Testis (tissue), 5 donors: ENCODE measurements at places on chromosomes 5 and 9. TPM values are rescaled to one million over a fixed set of nuclear protein-coding genes. Genes with fewer than 3 reads are reported as not detected.

BAAT gene
- not detected for total RNA-seq

- no peak for DNase-seq
Observed at GRCh38 chr5:80590766-80591165, 20.7 kb upstream of the ANKRD34B start.

DNA sequence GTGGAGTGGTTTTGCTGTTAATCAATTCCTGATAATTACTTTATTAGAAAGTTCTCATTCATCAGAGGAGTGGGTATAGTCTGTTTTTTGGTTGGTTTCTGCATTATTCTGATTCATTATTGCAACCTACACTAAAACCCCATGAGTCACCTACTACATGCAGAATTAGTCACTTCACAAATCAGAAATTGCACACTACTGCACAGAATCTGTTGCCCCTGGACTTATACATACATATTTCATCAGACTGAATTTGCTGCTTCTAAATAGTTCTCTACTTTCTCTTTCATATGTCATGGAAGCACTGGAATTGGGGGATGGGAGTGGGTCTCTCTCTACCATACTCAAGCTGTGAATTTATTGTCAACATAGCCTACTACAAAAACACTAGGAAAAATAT lies 585.1 kb downstream of the DNAH5 start:
- DNase-seq: no peak

DNA sequence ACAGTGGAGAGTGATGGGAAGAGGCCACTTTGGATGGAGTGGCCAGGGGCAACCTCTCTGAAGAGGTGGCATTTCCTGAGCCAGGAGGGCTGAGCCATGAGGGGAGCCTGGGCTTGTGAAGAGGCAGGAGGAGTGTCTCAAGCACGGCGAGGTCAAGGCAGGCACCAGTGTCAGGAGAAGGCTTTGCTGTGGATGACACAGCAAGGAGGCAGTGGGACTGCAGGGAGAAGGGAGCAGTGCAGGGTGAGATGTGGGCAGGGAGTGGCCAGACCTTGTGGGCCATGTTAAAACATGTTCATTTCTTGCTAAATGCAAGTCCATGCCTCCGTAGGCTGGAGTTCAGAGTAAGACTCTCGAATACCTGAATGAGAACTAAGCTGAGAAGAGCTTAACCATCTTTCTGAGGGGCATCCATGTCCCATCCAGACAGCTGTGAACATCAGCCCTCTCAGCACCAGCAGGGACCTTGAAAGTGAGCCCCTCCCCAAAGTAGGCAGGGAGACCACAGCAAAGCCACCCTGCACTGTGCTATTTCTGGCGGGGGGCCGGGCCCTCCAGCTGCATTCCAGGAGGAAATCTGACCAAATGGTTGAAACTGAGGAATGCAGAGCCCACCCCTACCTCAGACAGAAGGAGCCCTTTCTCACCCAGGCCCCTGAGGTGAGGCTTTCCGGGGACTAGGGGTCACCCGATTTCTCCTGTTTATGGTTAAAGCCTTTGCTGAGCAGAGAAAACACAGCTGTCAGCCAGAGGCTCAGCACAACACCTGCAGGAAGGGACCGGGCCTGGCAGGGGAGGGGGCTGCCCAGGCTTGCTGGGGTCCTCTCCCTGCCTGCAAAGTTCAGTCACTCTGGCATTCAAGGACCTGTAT lies 16.1 kb upstream of the ARSI start:
- DNase-seq: no peak

DNA sequence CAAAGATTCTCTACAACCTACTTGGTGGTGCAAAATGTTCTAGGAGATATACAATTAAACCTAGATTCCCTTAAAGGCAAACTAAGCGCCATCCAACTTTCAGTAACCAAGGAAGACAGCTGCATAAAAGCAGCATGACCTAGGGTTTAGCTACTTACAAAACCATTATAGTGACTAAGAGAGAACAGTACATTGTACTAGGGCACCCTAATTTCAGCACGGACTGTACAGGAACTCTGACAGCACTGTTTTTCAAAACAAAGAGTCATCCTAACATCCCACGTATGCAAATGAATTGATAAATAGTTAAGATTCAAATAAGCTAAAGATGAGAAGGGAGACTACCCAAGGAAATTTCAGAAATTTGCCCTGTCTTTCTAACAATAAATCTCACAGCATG lies 30.0 kb downstream of the STRBP start:
- no peak for DNase-seq

DNA sequence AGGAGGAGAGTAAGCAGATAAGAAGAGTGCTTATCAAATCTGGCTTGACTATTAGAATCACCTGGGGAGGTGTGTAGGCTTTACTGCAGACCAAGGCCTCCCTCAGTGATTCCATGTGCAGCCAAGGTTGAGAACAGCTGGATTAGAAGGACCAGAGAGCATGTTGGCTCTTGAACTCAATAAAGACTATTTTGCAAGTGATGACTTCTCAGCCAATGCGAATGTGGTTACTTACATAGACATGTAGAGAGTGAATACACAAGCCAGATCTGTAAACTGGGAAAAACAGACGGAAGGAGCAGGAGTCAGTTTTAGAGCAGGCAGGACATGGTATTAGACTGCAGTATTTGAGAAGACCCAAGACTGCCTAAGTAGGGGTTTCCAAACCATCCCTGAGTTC lies 48.5 kb downstream of the MAMDC2 start:
- DNase-seq: no peak
